ENCODE measurements at places on chromosomes 6 and 20.

- DNase-seq = no peak
These were observed 172.5 kb upstream of the FERMT1 start for GRCh38 chr20:6295127-6295866.

DNA sequence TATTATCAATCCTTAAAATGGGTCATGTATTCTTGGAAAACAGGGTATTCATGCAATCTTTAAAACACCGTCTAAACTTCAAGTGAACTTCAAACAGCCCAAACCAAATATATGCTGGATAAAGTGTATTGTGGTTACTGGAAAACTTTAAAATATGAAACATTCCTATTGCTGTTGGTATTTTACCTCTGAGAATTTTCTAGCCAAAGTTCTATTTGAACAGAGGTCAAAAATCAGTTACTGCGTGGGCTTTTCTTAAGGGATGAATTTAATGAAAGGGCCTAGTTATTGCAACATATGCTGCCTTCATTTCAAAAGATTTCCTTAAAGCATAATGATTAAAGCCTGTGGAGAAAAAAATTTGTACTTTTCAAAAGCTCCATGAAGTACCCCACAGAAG lies 436.0 kb downstream of the PLCB1 start:
- no peak for DNase-seq

- DNase-seq = no peak
These were observed 184.4 kb downstream of the HS3ST5 start for GRCh38 chr6:114158411-114158810.

DNA sequence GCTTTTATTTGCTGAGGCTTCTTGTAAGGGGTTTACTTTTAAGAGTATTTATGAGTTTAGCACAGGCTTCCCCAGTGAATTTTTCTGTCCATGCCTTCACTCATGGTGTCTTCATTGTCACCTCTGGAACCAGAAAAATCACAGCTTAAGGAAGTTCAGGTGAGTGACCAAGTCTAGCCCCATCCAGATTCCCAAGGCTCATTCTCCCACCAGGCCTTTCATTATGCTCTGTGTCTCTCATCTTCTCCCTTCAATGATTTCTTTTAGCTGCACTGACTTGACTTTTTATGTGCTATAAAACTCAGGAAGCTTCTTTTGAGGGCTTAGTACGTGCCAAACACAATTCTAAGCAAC lies 64.9 kb upstream of the NEDD9 start:
- no peak for DNase-seq

- no peak for DNase-seq
These were observed 6.9 kb upstream of the SYNDIG1 start for GRCh38 chr20:24462460-24463010.

- no peak for DNase-seq
These were observed 403.3 kb downstream of the TAF4 start for GRCh38 chr20:61662226-61662967.

DNA sequence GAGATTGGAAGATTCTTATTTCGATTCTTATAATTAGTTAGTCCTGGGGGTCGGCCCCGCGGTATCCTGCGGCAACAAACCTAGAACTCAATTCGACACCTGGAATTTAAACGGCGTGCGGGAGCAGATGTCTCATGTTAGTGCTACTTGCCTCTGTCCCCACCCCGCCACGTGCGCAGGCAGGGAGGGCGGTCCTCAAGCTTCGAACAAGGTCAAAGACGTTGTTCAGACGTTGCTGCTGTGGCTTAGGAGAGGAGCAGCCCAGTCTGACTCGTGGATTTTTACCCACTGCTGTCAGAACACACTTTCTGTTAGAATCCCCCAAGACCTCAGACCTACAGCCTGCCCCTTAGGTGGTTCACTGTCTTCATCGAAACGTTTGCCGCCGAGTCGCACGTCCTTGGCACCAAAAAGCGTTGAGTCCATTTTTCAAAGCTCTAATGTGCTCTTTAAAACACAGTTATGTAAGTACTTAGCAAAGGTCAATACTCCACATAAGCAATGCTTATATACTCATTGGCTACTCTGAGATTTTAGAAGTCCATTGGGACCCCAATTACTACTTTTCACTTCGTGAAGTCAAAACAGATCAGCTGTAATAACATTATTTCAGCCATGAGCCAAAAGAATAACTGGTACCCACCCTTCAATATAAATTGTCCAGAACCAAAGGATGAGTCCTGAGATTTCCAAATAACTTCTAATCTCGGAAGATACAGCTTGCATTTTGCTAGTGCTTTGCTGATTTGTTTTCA lies 2.7 kb upstream of the C6orf62 start:
- no peak for DNase-seq

DNA sequence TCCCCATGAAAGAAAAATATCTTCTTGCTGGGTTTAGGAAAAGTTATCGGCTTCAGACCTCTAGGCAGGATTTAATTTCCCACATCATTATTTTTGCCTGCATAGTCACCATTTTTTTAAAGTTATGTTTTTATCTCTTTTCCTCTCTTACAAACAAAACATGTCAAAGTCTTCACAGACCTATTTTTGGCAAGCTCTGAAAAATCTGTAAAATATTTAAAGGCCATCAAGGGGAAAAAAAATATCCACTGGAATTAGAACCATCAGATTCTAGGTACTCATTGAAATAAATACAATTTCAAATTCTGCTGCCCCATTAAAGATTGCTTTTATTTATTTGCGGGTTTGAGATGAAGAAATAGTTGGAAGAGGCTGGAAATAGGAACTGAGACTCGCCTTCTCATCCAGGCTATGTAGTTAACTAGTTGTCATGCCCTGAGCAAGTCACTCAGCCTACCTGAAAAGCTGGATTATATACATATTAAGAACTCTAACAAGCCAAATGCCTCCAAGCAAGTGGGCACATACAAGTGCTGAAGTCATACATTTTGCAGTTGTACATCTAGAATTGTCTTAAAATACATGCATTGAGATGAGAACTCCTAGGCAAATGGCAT lies 101.7 kb upstream of the SASH1 start:
- no peak for DNase-seq

- no peak for DNase-seq
These were observed 695.5 kb upstream of the CHD6 start for GRCh38 chr20:42313704-42314103.

DNA sequence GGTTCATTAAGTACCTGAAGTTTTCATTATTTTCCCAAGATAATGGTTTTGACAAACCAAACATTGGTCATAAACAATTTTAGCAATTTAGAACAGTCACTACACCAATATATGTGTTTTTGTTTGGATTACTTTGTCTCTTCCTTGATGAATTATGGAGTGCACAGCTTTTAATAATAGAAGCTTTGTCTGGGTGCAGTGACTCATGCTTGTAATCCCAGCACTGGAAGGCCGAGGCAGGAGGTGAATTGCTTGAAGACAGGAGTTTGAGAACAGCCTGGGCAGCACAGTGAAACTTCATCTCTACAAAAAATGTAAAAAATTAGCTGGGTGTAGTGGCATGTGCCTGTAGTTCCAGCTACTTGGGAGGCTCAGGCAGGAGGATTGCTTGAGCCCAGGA lies 89.4 kb upstream of the ANKEF1 start:
- peak; percentile 5 for DNase-seq

- DNase-seq = no peak
These were observed 43.2 kb upstream of the CDH22 start for GRCh38 chr20:46351357-46352058.

DNA sequence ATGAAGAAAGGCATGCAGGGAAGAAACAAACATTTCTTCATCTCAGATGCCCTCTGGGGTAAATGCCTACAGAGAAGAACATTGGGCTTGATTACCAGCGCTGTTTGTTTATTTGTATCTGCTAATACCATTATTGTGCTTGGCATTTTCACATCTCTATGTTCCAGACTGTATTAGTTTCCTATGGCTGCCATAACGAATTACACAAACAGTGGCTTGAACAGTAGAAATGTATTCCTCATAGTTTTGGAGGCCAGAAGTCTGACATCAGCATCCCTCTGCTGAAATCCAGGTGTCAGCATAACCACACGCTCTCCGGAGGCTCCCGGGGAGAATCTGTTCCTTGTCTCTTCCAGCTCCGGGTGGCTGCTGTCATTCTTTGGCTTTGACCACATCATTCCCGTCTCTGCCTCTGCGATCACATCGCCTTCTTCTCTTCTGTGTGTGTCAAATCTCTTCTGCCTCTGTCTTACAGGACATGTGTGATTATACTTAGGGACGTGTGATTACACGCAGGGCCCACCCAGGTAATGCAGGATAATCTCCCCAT lies 241.6 kb upstream of the SUPT3H start:
- no peak for DNase-seq

- no peak for DNase-seq
These were observed 336.0 kb downstream of the QKI start for GRCh38 chr6:163750431-163751031.

DNA sequence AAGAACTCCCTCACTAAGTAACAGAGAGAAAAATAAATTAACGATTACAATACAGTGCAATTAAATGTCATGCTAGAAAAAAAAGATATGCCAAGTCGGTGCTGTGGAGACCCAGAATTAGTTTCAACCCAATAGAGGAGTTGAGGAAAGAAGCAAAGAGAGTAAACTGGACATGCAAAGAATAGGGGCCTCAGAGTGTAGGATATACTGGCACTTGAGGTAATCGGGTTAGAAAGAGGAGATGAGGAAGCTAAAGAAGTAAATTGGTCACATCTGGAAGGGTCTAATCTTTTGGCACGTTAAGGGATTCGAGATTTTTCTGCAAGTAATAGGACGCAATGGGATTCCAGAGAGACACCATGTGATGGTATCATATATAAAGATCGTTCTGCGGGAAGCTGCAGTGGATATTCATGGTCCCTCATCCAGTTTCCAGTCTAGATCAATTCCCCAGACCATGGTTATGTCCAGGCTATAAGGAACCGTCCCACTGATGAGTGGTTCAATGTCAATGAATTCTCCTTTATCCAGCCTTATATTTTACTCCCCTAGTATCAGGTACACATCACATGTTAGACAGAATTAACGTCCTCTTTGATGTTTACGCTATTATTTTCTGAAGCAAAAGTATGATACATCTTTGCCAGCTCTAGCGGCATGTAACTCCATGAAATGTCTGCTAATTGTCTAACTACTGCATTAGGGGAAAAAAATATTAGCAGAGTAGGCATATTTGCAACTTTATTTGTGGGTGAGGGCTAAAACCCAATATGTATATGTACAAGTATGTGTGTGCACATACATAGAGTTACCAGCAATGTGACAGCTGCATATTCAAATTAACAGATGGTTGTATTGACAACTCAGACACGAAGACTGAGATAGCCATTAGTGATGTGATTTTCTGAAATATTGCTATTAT lies 1.1 kb upstream of the TBC1D32 start:
- DNase-seq = no peak

DNA sequence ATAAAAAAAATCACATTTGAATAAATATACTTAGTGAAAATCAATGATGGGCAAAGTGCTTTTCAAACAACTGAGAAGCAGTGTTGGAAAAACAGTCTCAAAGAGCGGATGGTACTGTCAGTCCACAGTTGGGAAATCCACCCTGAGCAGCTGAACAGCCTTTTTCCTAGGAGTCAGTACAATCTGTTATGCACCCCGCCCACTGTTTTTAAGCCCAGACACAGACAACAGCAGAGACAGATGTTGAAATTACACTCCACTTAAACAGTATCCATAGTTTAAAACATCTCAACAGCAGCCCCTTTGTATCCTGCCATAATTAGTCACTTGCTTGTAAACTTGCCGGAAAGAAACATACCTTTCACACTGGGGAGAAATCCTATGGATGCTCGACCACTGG lies 372 bp downstream of the KIAA0408 start:
- no peak for DNase-seq

DNA sequence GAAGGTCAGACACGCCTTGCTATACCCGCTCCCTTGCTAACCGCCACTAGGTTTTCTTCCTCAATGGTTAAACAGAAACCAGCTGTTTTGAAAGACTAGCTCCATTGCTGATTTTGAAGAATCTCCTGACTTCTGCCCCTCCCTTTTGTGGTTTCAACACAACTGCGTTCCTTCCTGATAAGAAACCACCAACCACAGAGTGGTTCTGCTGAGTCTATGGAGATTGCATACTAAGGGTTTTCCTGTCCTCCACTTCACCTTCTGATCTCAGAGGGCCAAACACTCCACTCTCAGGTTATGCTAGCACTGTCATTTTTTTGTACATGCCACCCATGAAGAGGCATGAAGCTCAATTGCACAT lies 207.9 kb downstream of the MYLK4 start:
- peak; percentile 72 for DNase-seq

DNA sequence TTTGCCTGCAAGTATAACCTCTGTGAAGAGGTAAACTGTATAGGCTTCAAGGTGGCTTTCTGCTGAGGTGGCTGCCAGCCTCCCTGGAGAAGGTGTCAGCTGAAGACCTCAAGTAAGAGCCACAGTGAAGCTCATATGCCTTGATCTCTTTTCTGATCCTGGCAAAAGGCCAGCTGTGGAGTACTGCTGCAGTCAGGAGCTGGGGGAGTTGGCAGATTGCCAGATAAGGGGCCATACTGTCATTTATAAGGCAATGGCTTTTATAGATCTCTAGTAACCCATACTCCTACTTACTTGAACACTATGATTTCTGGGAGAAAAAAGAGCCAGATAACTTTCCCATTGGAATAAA lies 8.8 kb upstream of the CEP85L start:
- no peak for DNase-seq

DNA sequence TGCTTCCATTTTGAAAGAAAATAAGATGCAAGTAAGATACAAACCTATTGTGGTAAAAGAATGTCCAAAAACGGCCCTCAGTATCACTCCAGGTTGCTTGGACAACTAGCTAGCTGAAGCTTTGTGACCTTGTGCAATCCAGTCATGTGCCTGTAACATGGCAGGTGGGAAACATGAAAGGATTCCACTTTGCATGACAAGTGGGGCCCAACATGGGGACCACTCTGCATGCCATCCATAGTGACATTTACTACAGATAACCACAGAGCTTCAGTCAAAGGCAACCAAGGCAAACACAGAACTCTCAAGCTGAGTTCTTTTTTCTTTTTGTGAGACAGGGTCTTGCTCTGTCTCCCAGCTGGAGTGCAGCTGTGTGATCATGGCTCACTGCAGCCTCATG lies 15.8 kb upstream of the FBXO9 start:
- DNase-seq = no peak

DNA sequence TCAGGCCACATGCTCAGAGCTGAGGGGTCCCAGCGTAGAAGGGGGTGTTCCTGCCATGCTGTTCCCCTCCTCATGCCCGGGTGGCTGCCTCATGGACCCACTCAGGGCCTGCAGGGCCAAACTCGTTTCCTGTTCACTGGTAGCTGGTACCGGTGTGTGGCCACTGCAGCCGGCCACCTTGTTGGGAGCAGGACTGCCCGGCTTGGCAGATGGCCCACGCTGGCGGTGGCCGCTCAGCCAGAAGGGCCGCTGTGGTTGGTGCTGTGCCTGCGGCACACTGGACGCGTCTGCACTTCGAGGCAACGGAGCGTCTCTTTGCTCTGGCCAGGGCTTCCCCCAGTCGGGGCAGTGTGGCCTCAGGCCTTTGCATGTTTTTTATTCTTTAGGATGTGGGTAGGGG lies 10.0 kb upstream of the COL20A1 start:
- DNase-seq = no peak

Measured in kidney epithelial cell (primary cell).